Fibroblast of skin of scalp (primary cell): ENCODE measurements at places on chromosomes 3 and 15.

DNA sequence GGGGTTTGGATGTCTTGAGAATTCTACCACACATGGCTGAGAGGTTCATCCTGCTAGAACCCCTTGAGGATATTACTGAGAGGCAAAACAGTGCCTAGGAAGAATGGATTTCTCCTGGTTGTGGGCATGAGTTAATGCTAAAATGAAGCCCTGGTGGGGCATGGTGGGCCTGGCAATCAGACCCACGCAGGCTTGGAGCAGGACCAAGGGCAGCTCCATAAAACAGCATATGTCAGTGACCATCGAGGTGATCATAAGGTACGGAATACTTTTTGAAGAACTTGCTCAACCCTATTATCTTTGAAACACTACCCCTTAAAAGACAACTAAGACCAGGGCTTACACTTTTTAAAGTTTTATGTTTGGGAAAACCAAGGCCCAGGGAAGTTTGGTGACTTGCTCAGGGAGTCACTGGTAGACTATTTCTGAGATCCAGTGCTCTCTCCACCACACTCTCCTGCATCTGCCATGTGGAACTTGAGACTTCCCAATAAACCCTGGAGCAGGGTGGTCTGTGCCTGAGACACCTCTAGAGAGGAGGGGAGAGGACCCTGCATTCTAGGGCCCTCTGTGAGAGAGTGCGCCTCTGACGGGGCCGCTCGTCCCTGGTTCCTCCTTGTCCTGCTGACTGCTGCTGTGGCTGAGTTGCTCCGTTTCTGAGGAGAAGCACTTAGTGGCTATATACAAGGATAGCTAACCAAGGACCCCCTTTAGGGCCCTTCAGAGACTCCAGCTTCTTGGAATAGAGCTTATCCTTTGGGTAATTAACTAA lies 28.0 kb upstream of the TIMP4 start:
- no peak for DNase-seq

- DNase-seq, result peak; percentile 92
Observed at GRCh38 chr3:101065962-101066361, 72.7 kb upstream of the ABI3BP start.

DNA sequence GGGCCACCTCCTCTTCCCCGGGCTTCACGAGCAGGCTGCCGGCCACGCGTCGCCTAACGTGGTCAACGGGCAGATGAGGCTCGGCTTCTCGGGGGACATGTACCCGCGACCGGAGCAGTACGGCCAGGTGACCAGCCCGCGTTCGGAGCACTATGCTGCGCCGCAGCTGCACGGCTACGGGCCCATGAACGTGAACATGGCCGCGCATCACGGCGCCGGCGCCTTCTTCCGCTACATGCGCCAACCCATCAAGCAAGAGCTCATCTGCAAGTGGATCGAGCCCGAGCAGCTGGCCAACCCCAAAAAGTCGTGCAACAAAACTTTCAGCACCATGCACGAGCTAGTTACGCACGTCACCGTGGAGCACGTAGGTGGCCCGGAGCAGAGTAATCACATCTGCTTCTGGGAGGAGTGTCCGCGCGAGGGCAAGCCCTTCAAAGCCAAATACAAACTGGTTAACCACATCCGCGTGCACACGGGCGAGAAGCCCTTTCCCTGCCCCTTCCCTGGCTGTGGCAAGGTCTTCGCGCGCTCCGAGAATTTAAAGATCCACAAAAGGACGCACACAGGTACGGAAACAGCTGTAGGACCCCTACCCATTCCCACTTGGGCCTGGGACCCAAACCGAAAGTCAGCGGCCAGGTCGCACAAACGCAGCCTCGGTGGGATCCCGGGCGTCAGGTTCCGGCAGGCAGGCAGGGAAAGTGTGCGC lies 1.5 kb downstream of the ZIC1 start:
- peak; percentile 67 for DNase-seq

DNA sequence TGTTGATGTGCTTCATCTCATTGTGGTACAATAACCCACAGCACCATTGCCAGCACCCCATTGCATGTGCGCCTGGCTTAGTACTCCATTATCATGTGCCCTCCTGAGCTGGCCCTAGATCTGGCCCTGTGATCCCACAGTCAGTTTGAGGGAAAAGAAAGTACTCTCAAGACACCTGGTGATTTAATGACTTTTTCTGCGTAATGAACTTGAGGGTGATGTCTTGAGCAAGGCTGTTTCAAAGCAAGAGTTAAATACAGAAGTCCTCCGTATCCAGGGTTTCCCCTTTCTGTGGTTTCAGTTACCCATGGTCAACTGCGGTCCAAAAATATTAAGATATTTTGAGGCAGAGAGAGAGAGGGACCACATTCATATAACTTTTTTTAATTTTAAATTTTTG lies 16.3 kb downstream of the C3orf20 start:
- no peak for DNase-seq

DNA sequence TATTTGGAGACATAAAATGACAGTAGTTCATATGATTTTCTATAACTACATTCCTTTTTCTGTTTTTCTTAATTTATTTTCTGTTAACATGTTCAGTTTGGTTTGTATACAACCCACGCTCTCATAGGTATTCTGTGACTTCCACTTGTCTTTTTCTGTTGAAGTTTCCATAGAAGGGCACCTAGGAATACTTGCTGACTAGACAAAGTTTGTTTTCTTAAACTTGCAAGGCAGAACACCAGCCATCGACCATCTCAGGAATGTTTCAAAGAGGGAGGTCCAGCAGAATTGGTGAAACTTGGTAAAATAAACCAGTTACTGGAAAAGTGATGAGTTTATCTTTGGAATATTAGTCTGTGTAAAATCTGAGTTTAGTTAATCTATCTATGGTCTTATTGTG lies 403.2 kb upstream of the CADM2 start:
- no peak for DNase-seq

- no peak for DNase-seq
Observed at GRCh38 chr15:85454403-85454802, 74.0 kb downstream of the AKAP13 start.

DNA sequence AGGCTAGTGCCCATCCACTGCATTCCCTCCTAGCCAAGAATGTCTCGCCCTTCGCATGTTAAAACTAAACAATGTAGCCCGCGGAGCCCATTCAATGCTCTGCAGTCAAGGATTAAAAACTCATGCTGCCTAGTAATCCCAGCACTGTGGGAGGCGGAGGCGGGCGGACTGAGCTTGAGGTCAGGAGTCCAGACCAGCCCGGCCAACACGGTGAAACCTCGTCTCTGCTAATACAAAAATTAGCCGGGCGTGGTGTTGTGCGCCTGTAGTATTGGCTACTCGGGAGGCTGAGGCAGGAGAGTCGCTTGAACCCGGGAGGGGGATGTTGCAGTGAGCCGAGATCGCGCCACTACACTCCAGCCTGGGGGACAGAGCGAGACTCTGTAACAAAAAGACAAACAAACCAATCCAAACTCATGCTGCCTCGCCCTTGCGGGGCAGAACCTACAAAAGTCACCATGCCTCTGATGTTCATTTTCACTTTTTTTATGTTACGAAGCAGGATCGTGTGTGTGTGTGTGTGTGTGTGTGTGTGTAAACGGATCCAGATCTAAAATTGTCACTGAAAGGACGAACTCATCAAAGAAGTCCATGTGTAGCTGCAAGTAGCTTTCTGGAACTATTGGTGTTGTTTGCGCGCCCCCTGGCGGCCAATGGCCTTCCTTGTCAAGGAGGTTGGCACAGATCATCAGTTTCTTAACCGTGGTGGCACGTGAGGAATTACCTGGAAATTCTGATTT lies 54.8 kb upstream of the SPESP1 start:
- DNase-seq, result peak; percentile 89

DNA sequence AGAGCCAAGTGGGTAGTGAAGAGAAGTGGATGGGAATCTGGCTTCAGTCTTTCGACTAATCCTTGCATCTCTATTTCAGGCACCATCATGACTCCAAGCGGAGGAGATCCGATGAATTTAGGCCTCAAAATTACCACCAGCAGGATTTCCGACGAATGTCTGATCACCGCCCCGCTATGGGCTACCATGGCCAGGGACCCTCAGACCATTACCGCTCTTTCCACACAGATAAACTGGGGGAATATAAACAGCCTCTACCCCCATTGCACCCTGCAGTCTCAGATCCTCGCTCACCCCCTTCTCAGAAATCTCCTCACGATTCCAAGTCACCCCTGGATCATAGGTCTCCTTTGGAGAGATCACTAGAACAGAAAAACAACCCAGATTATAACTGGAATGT lies 64.7 kb downstream of the RGMA start:
- DNase-seq, result no peak
